ENCODE measurements at places on chromosomes 13 and 19. TPM values are rescaled to one million over a fixed set of nuclear protein-coding genes. Genes with fewer than 3 reads are reported as not detected.

DNA sequence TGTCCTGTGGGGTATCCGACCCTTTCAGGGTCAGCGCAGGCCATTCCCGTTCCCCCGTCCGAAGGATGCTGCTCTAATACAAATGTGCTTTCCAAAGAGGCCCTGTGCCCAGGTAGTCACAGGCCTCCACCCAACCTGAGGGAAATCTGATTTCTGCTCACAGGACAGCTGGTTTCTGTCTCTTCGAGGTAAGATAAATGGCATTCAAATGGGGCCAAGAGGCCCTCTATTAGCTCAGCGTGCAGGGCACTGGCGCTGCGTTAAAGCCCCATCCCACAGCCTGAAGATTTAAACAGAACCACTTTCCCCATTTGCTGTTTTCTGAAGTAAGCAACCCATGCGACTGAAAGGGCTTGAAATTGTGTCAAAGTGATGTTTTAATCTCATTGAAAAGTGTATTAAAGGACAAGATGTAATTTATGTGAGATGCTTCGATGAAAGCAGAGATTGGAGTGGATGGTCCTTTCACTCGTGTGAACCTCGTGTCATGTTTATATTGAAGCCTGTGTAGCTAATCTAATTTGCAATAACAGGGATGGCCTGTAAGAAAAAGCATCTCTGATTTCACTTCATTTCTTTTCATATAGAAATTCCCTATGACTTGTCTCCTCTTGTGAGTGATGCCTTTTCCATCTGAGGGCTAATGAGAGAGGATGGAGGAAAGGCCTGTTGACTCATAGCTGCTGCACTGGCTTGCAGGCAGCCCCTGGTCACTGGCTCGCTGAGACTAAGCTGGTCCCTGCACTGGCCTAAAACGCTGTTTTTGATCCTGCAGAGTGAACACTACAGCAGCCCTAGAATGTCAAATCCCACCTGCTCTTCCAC lies 7.3 kb upstream of the SOX1 start:
- no peak for DNase-seq

The EXOC3L2 gene
- polyA plus RNA-seq: not detected

GRCh38 chr13:82993417-82993816 lies 888.9 kb downstream of the SLITRK1 start:
- DNase-seq: no peak

DNA sequence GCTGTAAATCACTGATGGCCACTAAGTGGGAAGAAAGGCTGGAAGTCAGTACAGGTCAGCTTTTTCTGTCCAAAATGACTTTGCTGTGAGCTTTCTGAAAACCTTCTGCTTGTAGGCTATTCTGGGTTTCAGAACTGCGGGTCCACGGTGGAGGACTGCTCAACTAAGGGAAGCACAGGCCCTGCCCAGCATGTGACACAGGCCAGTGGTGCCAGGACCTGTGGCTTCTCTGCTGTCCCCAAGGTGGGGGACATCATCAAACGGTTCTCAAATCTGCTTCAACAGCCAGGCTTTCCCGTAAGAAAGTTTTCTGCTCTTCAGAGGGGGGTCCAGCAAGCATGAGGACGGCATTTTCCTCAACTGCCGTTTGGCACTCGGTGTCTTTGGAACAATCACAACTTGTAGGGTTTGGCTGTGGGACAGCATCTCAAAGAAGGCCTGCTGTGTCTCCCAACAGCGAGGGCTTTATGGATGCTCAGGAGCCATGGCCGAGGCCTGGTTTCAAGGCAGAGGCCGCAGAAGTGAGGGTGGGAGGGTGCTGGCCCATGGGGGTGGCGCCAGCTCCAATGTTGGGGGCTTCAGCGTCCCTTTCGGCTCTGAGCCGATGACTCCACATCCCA lies 3.8 kb downstream of the SGTA start:
- DNase-seq: no peak

- DNase-seq: no peak
Measured at GRCh38 chr13:113545455-113545930, 39.1 kb upstream of the TFDP1 start.

DNA sequence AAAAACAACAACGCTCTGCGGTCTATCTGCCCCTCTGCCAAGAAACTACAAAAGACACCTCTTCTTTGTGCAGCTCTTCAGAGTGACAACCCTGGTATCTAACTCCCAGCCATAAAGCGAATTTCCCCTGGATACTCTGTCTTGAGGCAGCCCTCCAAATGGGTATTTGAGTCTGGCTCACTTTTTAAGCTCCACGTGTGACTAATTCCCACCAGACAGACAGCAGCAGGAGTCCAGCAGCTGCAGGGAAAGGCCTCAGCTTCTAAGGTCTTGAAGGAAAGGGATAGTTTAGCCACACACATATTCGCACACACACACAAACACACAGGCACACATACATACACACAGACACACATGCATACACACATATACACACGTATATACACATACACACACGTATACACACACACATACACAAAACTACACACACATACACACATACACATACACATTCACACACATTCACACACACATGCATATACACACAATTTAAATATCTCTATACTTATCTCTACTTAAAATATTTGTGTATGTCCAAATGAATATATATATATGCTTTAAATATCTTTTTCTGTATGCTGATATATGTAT lies 188.8 kb downstream of the TSHZ3 start:
- no peak for DNase-seq

All from CD4-positive, CD25-positive, alpha-beta regulatory T cell (primary cell).